ENCODE measurements at places on chromosomes 11 and 22. TPM values are rescaled to one million over a fixed set of nuclear protein-coding genes. Genes with fewer than 3 reads are reported as not detected.

The DBX1 gene
- total RNA-seq: not detected

The P2RY2 gene
- total RNA-seq: 16.3 TPM

The CRYBB2 gene
- total RNA-seq: 0.22 TPM

The TSPAN32 gene
- total RNA-seq: not detected

The CSKMT gene
- total RNA-seq: 14.1 TPM

The OPCML gene
- not detected for total RNA-seq

The DUSP8 gene
- total RNA-seq: 1.5 TPM

The FAM111A gene
- 22.8 TPM for total RNA-seq

The TBX10 gene
- total RNA-seq: not detected

The NEFH gene
- 0.39 TPM for total RNA-seq

The OR52I2 gene
- total RNA-seq: not detected

The SPON1 gene
- under 0.01 TPM for total RNA-seq

All from placental epithelial cell (primary cell).